ENCODE measurements at places on chromosomes 1 and 21.

- no peak for DNase-seq
These were observed 1097.8 kb downstream of the TTLL7 start for GRCh38 chr1:82901118-82901517.

DNA sequence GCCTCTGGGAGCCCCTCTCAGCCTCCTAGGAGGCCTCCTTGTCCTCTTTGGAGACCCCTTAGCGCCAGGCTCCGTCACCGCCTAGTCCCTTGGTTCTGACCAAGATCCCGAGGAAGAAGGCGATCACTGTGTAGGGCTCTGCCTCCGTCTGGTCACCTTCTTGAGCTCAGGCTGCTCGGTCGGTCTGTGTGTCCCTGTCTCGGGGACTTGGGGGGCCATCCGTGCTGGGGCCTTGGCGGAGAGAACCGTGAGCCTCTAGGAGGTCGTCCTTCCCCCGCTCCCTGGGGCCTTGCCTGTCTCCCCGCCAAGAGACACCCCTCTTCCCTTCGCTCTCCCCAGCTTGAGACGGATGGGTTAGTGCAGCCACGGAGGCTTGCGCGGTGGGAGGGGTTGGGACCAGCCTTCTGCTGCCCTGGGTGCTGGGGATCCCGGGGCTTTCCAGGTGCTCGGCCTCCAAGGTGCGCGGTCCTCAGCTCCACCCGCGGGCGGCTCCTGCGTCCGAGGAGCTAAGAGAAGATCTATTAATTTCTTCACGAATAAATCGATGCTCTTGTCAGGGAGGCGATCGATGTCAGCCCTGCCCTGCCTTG lies 701 bp upstream of the INSRR start:
- DNase-seq, result no peak

DNA sequence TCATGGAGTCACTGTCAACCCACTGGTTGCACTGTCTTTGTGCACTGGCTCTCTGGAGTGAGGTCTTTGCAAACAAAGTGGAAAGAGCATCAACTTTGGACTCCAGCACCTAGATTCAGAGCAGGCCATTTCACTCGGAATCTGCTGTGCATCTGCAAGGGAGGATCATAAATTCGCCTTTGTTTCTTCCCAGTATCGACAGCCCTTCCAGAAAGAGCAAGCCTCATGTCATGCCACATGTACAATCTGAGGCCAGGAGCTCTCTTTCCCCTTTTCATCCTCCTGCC lies 853 bp upstream of the PCSK9 start:
- no peak for DNase-seq

- DNase-seq, result no peak
These were observed 77.4 kb downstream of the DISP1 start for GRCh38 chr1:222892137-222892769.

DNA sequence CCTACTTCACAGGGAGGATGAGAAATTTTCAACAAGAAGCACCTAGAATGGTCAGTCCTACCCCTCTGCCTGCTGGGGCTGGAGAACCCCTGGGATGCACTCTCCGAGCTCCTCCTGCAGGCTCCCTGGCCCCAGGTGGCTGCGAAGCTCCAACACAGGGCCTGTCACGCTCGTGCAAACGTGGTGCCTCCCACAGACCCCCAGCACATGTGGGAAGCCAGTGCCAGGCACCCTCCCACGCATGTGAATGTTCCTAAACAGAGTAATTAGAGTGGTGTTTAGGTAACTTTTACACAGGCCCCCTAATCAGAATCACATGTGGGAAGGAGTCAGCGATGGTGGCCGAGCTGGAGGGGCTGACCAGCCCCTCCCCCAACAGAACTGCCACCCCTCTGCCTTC lies 28.4 kb downstream of the GLIS1 start:
- no peak for DNase-seq

DNA sequence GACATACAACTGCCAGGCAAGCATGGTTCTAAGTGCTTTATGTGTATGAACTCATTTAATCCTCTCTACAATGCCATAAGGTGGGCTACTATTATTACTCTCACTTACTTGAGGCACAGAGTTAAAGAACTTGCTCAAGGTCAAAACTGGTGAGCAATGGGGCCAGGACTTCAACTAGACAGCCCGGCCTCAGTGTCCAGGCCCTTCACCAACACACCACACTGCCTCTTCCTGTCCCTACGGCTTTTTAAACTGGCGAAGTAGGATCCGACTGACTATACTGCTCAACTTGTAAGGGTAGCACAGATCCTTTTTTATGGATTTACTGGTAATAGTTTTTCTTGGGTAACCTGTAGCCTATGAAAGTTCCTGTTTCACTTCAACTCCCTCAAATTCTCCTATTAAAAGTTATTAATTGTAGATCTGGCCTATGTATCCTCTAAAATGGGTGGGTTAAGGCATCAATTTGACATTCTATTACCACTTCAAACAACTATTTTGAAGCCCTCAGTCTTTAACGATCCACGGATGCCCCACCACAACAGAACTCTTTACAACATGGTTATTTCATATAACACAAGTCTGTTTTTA lies 4.3 kb downstream of the ERRFI1 start:
- DNase-seq, result no peak
